ENCODE measurements at places on chromosomes 2 and 18.

GRCh38 chr2:224819075-224819474 is 102.9 kb upstream of the CCDC195 start:
- DNase-seq = no peak

DNA sequence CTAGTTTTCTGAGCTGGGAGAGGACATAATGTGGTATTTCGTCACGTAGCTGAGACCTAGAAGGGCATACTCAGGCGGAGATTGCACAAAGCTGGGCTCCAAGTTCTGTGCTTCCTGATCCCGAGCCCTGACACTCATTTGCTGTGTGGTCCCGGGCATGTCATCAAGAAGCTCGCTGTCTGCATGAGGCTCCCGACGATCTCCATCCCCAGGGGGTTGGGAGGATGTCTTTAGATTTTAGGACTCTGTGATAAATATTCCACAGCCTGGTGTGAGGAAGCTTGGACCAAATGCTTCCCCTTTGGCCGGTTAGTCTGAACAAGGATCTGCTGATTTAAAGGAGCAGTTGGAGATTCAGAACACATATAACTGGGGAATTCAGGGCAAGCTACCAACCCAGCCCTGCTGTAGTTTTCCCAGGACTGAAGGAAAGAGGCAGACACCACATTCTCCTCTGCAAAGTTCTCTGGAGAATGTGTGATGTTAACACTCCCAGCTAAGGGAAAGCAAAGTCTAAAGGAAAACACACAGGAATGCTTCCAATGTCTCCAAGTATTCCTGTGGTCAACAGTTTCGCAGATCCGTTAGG is 2.3 kb downstream of the KCNE4 start:
- DNase-seq = no peak

DNA sequence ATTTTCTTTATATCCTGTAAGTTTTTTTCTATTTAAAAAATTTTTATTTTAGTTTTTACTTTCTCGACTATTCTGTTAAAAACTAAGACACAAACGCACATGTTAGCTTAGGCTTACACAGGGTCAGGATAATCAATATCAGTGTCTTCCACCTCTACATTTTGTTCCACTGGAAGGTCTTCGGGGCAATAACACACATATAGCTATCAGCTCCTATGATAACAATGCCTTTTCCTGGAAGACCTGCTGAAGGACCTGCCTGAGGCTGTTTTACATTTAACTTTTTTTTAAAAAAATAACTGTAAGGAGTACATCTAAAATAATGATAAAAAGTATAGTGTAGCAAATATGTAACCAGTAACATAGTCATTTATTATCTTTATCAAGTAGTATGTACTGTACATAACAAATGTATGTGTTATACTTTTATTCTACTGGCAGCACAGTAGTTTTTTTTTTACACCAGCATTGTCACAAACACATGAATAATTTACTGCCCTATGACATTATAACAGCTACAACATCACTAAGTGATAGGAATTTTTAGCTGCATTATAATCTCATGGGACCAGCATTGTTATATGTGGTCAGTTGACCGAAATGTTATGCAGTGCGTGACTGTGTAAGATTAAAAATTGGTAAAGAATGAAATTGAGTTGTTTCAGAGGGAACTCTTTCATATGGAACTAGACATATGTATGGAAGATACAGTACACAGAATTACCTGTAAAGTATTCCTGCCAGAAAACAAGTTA is 37.9 kb downstream of the CCDC138 start:
- no peak for DNase-seq

- no peak for DNase-seq
Measured at GRCh38 chr2:191857259-191857805, 10.4 kb upstream of the CAVIN2 start.

DNA sequence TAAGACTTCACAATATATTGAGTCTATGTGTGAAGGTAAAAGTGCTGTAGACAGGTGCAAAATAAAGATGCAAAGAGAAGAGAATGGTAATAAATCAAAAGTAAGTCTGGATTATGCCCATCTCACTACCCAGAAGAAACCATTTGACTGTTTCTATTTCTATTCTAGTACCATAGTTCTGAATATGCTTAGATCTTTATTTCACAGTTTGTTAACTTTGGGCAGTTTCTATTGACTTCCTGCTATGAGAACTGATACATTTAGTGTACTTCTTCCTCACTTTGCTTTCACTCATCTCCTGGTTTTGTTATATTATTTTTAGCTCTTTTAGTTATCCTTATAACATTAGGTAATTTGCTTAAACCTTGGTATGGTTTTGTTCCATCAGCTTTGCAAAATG is 94.9 kb downstream of the HS1BP3 start:
- DNase-seq = no peak

GRCh38 chr2:106537791-106538191 is 50.6 kb downstream of the CD8B2 start:
- no peak for DNase-seq

DNA sequence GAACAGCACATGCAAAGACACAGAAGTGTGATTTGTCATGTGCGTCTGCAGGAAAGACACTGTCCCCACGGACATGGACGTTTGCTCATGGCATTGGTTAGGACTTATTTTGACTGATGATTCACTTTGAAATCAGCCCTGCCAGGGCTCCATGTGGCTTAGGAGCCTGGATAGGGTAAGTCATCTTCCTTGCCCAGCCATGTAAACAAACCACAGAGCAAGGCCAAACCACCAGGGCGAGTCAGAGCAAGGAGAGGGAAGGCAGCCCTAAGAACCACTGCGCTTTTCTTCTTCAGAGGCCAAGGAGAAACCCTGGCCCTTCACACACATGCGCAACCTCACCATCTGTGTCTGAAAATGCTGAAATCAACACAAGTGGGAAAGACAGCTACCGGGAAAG is 88.8 kb downstream of the GFPT1 start:
- DNase-seq = peak; percentile 81

DNA sequence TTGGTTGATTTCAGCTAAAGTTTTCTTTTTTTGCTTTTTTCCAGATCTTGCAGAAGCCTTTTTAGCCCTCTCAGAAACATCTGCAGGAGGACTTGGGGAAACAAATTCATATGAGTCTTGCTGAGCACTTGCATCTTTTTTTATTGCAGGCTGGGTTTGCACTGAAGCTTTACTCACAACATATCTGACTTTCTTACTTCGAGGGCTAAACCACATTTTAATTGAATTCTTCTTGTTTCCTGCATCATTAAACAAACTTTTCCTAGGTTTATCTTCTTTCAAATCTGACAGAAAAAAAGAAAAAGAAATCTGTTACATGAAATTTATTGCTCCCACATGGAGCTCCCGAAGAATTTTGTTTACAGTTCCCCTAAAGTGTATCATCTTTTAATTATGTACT is 28.3 kb downstream of the BARD1 start:
- DNase-seq = no peak

Measured in H54 (cell line).